Activated CD4-positive, alpha-beta T cell treated with anti-CD3 and anti-CD28 coated beads, Interleukin-2, amount 50 U/mL, for 24 hours (primary cell): ENCODE measurements at places on chromosomes 13 and 19.

GRCh38 chr19:10872546-10873107 is 1.3 kb downstream of the CARM1 start:
- no peak for DNase-seq

DNA sequence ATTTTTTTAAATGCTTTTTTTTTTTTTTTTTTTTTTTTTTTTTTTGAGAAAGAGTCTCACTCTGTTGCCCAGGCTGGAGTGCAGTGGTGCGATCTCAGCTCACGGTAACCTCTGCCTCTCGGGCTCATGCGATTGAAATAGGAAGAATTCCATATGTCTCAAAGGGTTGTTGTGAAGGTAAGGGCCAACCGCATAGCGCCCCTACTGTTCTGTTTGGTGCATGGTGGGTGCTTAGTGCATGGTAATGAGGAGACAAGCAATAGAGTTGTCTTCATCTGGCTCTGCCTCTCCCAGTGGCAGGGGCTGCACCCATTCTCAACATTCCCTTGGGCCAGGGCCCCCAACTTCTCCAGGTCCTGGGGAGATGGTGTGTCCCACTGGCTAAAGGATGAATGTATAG is 68.7 kb downstream of the RASL11A start:
- DNase-seq = no peak

- no peak for DNase-seq
These were observed 68.7 kb downstream of the IPO5 start for GRCh38 chr13:98022210-98022609.

DNA sequence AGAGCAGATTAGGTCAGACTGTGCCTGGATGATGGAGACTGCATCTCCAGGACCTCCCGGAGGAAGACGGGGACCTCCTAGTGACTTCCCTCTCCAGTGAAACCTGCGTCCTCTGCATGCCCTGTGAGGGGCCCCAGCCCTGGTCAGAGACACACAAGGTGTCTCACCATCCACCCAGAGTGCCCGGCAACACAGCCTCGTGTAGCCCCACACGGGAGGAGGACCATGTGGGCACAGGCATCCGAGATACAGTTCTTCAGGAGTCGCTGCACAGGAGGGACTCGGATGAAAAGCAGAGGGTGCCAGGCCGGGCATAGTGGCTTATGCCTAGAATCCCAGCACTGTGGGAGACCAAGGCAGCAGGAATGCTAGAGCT is 64.8 kb downstream of the PEPD start:
- no peak for DNase-seq

GRCh38 chr19:51246164-51246552 is 4.7 kb upstream of the SIGLECL1 start:
- no peak for DNase-seq
